CD8-positive, alpha-beta memory T cell (primary cell): ENCODE measurements at places on chromosomes 2 and 18. TPM values are rescaled to one million over a fixed set of nuclear protein-coding genes. Genes with fewer than 3 reads are reported as not detected.
A peak's percentile ranks its signal among the peaks of the same experiment; 100 is the strongest.

GRCh38 chr18:66013969-66014368 lies 263.2 kb downstream of the CDH7 start:
- no peak for DNase-seq

DPP10 gene
- total RNA-seq: not detected

DNA sequence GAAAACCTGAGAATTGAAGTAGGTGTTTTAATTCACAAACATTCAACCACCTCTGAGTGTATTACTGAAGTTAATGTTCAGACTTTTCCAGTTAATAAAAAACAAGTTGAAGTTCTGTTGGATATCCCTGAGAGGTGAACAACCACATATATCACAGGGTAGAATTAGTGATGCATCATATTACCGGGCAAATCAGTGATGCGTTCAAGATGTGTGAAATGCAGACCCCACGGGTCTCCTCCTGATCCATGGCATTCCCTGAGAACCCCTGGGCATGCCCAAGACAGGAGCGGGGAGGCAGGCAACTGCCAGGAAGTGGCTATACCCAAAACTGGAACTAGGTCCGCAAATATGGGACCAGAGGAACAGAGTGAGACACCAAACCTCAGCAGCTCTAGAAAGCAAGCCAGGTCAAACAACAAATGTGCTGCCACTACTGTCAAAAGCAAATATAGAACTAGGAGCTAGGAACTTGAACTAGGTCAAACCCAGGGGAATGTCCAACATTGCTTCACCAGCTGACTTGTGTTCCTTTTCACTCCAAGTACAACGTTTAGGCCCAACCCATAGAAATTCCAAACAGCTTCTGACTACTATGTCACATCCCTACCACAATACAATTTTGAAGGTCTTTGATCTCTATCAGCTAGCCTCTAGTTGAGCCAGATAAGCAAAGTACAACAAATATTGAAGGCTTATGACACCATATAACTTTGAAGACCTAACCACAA lies 20.2 kb downstream of the PSTPIP2 start:
- no peak for DNase-seq

DNA sequence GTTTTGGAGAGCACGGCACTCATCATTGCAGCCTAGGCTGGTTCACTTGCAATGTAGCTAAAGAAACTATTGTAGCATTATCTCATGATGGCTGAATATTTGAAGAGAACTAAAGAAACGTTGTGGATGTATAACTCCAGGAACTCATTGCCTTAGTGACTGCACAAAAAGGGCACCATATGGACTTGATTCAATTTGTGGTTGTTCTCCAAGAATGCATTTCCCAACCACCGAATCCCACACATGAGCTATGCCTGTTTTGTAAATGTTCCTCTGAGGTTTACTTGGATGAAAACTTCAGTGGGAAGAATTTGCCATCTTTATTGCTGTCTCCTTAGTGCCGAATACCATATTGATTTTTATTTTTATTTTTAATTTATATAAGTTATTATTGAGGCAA lies 43.5 kb downstream of the DOK6 start:
- DNase-seq: no peak

- peak; percentile 50 for DNase-seq
Observed at GRCh38 chr2:47905386-47906156, 727 bp downstream of the FBXO11 start.

DNA sequence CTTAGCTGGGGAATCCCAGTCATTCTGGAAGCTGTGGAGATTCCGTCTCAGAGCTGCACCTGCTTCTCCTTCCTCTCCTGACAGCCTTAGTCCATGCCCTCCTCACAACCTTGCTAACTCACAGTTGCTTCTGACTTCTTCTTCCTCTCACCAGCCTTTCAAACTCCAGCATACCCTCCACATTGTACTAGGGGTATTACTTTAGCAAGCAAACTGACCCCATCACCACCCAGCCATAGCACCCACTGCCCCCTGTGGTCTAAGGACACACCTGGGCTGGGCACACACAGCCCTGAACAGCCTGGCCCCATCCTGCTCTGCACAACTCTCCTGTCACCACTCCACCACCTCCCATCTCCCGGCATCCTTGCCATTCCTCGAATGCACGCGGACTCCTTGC lies 208.2 kb downstream of the FBXO15 start:
- no peak for DNase-seq

DNA sequence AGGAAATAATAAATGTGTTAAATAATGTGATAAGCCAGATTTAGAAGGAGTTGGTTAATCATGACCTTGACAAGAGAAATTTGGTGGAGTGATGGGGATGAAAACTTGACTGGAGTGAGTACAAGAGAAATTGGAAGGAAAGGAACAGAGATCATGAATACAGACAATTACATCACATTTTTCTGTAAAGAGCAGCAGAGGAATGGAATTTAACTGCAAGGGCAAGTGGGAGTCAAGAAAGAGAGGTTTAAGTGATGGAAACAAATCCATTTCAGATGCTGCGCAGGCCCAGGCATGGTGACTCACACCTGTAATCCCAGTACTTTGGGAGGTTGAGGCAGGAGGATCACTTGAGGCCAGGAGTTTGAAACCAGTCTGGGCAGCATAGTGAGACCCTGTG lies 46.7 kb downstream of the ICA1L start:
- DNase-seq: no peak

PROKR1 gene
- total RNA-seq: not detected

DNA sequence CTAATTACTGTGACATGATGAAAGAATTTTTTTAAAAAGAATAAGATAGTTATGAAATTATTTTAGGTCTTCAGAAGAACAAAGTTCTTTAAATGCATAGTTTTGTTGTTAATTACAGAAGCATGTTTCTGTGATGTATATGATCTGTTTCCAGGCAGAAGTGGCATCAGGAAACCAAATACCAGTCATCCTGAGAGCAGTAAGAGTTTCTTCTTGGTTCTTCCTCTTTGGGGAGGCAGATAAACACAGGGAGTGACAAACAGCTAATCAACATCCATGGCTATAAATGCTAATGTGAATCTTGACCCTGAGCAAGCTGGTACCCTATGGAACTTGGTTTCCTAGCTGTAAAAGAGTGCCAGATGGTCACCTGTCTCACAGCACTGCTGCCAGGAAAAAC lies 29.2 kb downstream of the WIPF1 start:
- no peak for DNase-seq

MC5R gene
- total RNA-seq: not detected
